ENCODE measurements at places on chromosomes 7 and 10.
A peak's percentile ranks its signal among the peaks of the same experiment; 100 is the strongest.

DNA sequence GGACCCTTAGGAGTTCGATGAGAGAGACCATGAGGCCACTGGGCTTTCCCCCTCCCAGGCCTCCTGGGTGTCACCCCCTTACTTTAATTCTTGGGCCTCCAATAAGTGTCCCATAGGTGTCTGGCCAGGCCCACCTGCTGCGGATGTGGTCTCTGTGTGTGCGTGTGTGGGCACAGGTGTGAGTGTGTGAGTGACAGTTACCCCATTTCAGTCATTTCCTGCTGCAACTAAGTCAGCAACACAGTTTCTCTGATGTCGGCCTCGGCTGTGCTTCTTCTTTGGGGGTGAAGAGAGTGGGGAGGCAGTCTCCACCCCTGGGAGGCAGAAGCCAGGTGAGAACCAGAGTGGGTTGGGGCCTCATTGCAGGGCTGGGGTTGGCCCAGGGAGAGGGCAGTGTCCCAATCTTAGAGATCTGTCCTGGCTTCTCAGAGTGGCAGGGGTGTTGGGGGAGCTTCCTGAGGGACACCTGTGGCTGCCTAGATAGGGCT is 1.5 kb downstream of the PVRIG start:
- DNase-seq: no peak

GRCh38 chr7:43113622-43114457 is 1.4 kb downstream of the HECW1 start:
- peak; percentile 19 for DNase-seq

- DNase-seq: no peak
These were observed 38.1 kb upstream of the HBP1 start for GRCh38 chr7:107130487-107131220.

DNA sequence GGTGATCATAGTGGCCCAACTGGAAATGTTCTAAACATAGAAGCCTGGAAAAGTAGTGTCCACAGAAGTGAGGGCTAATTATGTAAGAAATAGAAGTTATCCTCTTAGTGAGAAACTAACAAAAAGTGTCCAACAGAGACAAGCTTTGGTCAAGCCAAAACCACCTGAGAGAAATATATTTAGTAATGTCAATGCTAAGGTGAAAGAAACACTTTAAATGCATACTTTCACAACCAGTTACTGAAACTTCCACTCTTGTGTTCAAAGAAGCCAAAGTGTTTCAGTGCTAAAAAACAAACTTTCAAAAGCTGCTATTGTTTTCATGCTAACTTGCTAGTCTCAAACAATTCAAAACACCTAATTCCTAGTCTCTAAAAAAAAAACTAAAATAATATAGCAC is 18.1 kb downstream of the RAB11FIP2 start:
- no peak for DNase-seq

DNA sequence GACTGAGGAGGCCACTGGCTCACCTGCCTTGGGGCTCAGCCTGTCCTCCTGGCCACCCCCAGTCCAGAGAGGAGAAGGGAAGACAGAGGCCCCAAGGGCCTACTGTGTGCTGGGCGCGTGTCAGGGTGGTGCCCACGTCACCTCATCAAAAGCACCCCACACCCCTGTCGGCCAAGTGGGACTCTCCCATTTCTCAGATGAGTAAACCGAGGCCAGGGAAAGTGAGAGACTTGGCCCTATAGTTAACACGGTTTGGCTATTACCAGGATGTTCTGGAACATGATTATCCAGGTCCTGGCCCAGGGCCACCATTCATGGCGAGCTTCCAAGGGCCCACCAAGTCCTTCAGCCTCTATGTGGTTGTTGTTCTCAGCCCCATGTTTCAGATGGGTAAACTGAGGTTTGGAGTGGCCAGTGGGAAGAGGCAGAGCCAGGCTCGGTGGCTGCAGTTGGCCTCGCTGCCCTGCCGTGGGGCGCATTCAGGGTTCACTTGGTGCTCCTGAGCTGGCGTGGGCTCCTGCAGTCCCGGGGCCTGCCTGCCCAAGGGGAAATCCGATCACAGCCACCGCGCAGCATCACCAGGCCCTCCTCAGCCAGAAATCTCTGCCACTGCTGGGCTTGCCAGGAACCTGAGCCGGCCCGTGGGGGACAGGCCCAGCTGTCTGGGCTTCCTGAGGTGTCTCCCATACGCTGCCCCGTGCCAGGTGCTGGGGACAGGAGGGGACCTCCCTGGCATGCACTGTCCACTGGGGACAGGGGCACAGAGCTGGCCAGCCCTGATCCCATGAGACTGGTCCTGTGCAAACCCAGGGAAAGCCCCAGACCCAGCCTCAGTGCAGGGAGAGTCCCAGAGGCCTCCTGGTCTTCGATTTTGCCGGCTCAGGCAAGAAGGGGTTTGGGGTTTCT is 117.7 kb upstream of the TNRC18 start:
- DNase-seq: no peak

- DNase-seq: no peak
These were observed 115.1 kb downstream of the C10orf105 start for GRCh38 chr10:71604324-71605018.

DNA sequence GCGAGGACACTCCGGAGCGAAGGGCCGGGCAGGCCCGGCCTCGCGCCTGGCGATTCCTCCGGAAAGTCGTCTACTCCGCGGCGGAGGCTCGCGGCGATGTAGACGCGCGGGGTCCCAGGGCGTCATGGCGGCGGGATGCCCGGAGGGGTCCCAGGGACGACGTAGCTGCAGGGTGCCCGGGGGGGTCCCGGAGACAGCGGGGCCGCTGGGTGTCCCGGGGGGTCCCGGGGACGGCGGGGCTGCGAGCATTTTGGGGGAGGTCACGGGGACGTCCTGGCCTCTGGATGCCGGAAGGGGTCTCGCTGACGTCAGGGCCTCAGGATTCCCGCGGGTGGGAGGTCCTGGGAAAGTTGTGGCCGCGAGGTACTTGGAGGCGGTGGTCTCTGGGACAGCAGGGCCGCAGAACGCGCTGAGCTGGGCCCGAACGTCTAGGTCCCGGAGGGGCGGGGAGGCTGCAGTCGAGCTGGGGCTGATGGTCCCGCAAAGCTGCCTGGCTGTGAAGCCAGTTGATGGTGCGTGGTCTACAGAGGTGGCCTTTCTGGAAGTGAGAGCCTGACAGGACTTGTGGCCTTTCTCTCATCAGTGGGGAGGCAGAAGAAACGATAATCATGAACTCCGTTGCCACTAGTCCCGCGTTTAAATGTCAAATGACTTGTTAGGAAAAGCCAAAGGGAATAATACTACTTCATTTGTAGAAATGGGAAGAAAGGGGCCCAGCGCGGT is 637 bp downstream of the HSPA14 start:
- DNase-seq: no peak

- DNase-seq: no peak
These were observed 59.7 kb downstream of the GPR85 start for GRCh38 chr7:113026941-113027340.

DNA sequence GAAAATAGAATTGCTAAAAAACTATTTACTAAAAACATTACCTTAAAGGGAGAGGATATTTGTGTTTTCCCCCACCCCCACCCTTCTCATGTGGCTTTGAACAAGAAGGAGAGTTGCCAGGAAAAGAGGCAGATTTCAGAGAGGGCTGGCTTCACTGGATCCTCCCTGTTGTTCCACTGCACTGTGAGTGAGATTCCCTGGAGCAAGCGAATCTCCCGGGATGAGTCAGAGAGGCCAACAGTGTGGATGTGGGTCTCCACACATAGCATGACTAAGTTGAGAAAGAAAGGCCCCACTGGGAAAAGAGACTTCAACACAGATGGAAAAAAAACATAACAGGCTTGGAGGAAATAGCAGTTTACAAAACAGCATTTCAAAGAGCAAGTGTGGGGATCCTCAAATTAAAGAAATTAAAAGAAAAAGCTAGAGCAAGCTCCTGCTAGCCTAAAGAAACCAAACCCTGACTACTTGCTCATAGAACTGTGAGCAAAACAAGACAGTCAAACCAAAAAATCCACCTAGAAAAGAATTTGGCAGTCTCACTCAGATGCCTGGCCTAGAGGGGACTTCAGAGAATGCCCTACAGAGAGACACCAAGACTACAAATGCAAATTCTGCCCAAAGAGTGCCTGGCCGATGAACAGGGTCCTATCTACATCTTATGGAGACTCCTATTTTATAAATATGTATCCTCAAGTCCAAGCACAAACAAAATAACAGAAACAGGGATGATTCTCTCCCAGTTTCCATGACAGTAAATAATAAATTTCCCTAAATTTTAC is 3.4 kb downstream of the CAV1 start:
- DNase-seq: no peak

GRCh38 chr10:9427209-9427608 is 1372.7 kb downstream of the GATA3 start:
- no peak for DNase-seq

GRCh38 chr10:17236468-17237148 is 8.6 kb downstream of the VIM start:
- no peak for DNase-seq

- no peak for DNase-seq
These were observed 154.2 kb downstream of the TSPAN12 start for GRCh38 chr7:120703585-120704240.

- DNase-seq: peak; percentile 84
These were observed 55.4 kb upstream of the LMTK2 start for GRCh38 chr7:98051118-98051744.

DNA sequence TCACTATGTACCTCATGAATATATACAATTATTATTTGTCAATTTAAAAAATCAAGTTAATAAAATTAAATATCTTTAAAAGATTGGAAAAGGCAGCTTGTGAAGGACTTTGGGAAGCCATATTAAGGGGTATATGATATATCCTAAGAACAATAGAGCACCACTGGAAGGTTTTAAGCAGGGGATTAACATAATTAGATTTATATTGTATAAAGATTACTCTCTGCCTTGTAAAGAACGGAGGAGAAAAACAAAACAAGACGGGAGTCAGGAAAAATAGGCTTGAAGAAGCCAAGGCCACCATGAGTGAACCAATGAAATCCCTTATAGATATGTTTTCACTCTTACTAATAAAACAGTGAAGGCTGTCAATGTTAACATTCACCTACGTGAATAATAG is 11.1 kb upstream of the CNNM1 start:
- no peak for DNase-seq

GRCh38 chr10:118272149-118272721 is 69.9 kb downstream of the FAM204A start:
- DNase-seq: no peak

GRCh38 chr7:55953707-55954475 is 2.2 kb downstream of the MRPS17 start:
- no peak for DNase-seq

DNA sequence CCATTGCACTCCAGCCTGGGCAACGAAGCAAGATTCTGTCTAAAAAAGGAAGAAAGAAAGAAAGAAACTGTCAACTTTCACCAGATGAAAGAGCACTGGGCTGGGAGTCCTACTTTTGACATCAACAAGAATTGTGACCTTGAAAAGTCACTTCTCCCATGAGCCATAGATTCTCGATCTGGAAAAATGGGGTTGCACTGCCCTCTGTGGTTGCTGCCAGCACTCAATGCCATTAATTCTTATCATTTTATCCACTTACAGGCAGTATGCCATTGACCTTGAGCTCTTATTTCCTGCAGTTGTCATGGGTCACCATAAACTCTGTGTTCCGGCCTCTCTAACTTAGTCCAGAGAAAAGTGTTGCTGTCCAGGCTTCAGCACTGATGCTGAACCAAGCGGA is 137.2 kb downstream of the NOC3L start:
- no peak for DNase-seq

DNA sequence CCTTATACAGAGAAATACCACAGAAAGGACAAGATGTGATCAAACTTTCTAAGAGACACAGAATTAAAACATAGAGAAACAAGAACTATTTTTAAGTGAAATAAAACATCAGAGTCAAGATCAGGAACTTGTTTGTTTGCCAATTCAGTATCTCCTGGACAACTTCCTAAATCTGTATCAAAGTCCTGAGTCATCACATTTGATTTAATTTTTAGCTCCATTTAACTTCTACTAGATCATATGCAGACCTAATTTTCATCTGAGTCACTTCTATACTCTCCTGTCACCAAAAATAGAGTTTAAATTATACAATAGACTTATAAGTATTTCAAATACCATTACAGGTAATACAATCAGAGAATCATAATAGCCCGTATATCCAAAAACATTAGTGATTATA is 268.1 kb downstream of the PRKG1 start:
- no peak for DNase-seq

GRCh38 chr7:154592388-154592787 is 410.5 kb downstream of the PAXIP1 start:
- no peak for DNase-seq

- DNase-seq: no peak
These were observed 91.1 kb upstream of the ARHGAP21 start for GRCh38 chr10:24814568-24815313.

- DNase-seq: no peak
These were observed 39.0 kb upstream of the RASGEF1A start for GRCh38 chr10:43305876-43306275.

- DNase-seq: no peak
These were observed 49.4 kb downstream of the CPEB3 start for GRCh38 chr10:92241501-92241900.

Measured in NCI-H345 (cell line).